Fibroblast of lung (primary cell): ENCODE measurements at places on chromosomes 6 and 20.

- DNase-seq: no peak
Measured at GRCh38 chr6:20630136-20630535, 95.9 kb downstream of the CDKAL1 start.

DNA sequence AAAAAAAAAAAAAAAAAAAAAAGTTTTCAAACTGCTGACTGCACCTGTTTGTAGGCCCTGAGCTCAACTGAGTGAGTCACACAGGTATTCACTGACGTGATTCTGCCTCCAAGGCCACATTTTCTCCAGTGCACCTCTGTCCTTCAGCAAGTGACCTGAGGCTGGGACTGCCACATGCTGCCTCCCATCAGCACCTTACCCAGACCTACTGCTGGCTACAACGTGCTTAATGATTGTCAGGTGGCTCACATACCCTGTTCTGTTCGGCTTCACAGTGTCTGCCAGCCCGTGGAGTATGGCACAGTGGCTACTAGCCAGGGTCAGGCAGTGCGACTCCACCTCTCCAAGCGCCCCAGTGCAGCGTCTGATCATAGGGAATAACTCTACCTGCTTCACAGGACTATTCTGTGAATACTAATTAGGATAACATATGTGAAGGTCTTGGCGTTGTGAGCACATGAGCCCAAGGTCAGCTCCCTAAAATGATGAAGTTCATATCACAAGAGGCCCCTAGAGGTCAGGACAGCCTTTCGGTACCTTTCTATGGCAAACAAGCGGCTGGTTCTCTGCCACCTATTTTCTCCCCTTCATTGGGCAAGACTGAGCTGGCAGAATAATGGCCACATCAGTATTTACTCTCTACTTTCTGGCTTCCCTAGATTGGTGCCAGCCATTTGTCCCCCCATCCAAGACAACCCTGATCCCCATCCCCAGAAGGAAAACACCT is 28.1 kb downstream of the RIPOR3 start:
- DNase-seq: no peak

DNA sequence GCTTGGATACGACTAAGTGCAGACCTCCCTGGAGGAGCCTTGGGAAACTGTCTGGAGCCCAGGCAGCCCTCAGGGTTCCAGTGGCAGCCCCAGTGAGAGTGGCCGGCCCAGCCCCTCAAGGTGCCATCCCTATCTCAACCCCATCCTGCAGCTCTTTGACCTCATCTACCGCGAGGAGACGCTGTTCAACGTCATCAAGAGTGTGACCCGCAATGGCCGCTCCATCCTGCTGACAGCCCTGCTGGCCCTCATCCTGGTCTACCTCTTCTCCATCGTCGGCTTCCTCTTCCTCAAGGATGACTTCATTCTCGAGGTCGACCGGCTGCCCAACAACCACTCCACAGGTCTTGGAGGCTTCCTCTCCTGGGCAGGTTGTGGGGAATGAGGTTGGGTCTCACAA is 20.7 kb downstream of the UQCC2 start:
- DNase-seq: no peak

- DNase-seq: no peak
Measured at GRCh38 chr6:3359973-3360726, 96.7 kb downstream of the SLC22A23 start.

DNA sequence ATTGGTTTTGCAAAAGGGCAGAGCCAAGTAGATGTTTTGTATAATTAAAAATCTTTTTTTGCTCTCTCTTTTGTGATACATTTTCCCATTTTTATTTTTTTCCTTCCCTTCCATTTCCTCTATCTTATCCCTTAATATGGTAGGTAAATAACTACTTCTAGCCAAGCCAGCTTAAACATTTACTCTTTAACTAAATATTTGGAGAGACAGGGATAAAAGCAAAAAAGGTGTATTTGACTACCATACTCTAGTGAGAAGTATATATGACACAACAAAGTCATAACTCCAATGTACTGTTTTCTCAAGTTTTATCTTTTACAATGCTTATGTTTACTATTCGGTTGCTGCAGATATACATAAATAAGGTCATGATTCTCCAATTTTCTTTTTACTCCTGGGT is 154.7 kb downstream of the HIVEP2 start:
- no peak for DNase-seq

DNA sequence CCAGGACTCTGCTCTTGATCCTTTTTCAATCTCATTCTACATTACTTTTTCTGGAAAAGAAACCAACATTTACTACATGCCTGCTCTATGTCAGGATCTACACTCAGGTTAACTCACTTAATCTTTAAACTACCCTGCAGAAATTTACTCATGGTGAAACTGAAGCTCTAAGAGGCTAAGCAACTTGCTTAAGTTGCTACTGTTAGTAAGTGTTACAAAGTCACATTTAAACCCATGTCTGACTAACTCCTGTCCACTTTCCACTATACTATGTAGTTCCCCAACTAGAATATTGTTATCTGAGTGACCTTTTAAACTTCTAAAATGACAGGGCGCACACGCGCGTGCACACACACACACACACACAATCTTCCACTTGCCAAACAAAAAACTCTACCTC is 5.0 kb downstream of the CEP162 start:
- DNase-seq: no peak
